ENCODE measurements at places on chromosomes 16 and 17.

DNA sequence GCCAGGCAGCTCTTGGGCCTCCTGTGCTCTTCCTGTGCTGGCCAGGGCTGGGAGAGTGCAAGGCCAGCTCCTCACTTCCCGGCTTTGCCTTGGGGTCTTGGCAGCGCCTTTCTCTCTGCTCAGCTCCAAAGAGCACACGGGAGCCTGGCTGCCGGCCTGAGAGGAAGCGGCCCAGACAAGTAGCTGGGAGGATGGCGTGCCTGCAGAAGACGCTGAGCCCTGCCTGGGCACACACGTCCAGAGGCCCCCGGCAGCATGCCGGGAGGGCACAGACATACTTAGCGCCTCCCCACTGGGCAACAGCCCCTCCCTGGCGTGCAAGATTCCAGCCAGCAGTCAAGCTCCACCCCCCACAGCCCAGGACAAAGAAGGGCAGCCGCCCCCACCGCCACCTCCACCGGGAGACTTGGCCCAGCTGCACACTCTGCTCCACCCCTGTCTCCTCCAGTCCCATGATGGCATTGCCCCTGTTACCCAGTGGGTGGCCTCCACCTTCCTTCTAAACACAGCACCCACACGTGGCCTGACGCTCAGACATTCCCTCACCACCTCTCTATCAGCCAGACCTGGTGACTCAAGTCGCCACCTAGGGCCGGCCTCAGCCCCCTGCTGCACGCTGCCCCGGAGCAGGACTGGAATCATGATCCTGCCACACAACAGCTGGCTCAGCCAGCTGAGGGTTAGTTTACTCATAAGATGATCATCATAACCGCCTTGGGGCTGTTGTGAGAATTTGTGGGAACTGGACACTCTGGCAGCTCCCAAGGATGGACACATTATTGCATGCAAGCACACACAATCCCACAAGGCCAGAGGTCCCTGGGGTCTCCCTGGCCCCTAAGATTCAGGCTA is 12.4 kb downstream of the SGCA start:
- peak; percentile 57 for DNase-seq

GRCh38 chr16:1099189-1100083 is 3.4 kb upstream of the C1QTNF8 start:
- no peak for DNase-seq

DNA sequence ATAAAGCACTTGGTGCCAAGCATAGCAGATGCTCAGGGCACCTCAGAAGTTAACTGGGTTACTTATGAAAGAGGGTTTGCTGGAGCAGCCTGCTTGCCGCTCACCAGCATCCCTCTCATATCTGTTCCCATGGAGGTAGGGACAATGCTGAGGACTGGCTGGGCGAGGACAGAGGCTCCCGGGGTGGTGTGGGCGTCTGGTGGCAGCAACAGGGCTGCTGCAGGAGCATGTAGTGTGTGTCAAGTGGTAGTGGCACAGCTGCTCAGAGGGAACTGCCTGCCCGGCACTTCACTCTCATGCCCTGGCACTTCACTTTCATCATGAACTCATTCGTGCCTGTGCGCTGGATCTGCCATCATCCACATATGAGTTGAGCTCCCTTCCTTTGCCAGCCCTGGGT is 26.9 kb upstream of the ZNHIT3 start:
- no peak for DNase-seq

DNA sequence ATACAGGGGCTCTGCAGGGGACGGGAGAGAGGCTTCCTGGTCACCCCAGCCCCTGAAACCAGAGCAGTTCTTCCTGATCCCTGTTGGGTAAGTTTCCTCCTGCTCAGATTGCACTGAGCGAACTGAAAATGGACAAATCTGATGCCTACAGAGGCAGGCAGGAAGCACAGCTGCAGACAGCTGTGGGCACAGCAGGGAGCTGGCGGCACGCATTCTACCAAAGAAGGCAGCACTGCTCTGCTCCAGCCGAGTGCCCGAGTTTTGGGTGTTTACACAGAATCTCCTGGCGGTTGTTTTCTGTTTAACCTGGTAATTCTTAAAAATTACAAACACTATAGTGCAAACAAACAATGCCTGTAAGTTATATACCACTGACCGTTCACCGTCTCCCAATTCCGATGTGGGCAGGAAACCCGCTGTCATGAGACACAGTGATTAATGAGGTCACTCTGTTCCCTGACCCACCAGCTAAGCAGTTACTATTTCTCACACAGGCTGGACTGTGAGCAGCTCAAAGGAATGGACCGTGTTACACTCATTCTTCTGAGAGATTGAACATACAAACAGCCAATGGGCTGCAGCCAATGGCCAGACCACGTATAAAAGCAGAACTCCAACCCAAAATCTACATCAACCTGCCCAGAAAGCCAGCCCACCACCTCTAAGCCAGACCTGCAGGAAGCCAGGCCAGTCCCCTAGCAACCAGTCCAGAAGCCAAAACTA is 25.5 kb downstream of the NSMCE1 start:
- no peak for DNase-seq

GRCh38 chr17:77479372-77480198 is 338.8 kb downstream of the SEC14L1 start:
- DNase-seq: no peak

GRCh38 chr17:66313995-66314659 is 11.7 kb downstream of the PRKCA start:
- DNase-seq: peak; percentile 54

DNA sequence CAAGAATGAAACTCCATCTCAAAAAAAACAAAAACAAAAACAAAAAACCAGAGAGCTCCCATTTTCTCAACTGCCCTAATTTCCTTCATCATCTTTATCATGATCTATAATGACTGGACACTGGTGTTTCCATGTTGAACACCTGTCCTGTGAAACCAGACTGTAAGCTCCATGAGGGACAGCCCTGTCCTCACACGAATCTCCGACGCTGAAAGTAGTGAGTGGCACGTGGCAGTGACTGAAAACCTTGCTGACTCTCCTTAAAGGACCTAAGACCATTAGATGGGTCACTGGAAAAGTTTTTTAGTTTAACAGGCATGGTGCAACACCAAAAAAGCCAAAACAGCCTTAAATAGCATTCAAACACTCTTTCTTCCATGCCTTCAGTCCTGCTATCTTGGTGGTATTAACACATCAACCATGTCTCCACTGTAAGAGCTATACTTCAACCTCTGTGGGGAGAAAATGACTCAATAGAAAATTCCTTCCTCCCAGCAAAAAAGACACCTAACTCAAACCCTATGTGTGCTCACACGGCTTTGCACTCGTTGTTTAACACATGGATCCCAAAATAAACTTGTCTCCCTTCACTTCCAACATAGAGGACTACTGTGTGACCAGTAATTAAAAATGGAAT is 8.3 kb downstream of the AXIN2 start:
- DNase-seq: peak; percentile 60

- no peak for DNase-seq
These were observed 54.6 kb downstream of the WDR45B start for GRCh38 chr17:82593590-82594087.

- DNase-seq: no peak
These were observed 13.6 kb downstream of the USP36 start for GRCh38 chr17:78826836-78827509.

Measured in activated CD4-positive, alpha-beta T cell treated with anti-CD3 and anti-CD28 coated beads, Interleukin-10, Interleukin-2, amounts not matched to agents 100 ng/mL and 50 ng/mL, durations not matched to agents 16 hours and 8 hours (primary cell).